Naive thymus-derived CD4-positive, alpha-beta T cell (primary cell): ENCODE measurements at places on chromosomes 3 and 15.

- no peaks in the 10 kb centered on the region for H3K4me1 ChIP-seq
- no peaks in the 10 kb centered on the region for H3K36me3 ChIP-seq
- no peak overlapping the region for H3K27ac ChIP-seq
- no peak overlapping the region for H3K4me3 ChIP-seq
- DNase-seq = no peak
- no peaks in the 10 kb centered on the region for H3K27me3 ChIP-seq
Observed at GRCh38 chr15:60299452-60300047, 98.2 kb downstream of the ANXA2 start.

DNA sequence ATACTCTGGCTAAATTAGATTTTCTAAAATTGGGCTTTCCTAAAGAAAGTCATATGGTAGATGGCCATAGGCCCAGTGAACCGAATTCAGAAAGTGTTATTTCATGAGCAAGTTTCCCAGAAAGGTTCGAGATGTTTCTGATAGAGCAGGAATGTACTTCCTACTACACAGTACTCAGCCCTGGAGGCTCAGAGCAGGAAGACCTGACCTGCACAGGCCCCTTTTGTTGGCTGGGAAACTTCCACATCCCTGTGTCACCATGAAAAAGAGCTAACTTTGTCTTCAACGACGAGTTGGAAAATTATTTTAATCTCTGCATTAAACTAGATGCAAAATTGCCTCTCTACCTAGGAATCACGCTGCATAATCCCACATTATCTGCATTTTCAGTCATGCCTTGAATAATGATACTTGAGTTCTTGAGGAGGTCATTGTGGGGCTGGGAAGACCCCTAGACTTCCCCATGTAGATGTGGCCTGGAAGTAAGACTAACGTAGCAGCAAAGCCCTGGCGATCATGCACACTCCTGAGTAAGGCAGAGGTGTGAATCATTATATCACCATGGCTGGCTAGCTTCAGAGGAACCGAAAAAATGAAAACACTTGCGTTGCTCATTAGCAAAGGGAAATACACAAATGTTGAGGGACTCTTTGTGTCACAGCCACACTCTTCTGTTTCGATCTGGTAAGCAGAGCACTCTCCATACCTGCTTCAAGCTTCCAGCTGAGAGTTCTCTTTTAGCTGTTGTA lies 47.1 kb downstream of the CMTM7 start:
- peaks cover 10% of the 10 kb centered on the region for H3K36me3 ChIP-seq
- peaks cover 42% of the 10 kb centered on the region for H3K4me1 ChIP-seq
- DNase-seq = no peak
- no peak overlapping the region for H3K27ac ChIP-seq

- no peaks in the 10 kb centered on the region for H3K27me3 ChIP-seq
- no peaks in the 10 kb centered on the region for H3K4me1 ChIP-seq
- DNase-seq = no peak
- no peak overlapping the region for H3K27ac ChIP-seq
- H3K36me3 ChIP-seq = no peaks in the 10 kb centered on the region
Observed at GRCh38 chr3:175018946-175019727, 160.0 kb downstream of the NAALADL2 start.

- no peaks in the 10 kb centered on the region for H3K36me3 ChIP-seq
- H3K27me3 ChIP-seq = no peaks in the 10 kb centered on the region
- no peaks in the 10 kb centered on the region for H3K4me1 ChIP-seq
- no peak overlapping the region for H3K27ac ChIP-seq
Observed at GRCh38 chr3:63654931-63655330, 2.5 kb downstream of the SNTN start.

DNA sequence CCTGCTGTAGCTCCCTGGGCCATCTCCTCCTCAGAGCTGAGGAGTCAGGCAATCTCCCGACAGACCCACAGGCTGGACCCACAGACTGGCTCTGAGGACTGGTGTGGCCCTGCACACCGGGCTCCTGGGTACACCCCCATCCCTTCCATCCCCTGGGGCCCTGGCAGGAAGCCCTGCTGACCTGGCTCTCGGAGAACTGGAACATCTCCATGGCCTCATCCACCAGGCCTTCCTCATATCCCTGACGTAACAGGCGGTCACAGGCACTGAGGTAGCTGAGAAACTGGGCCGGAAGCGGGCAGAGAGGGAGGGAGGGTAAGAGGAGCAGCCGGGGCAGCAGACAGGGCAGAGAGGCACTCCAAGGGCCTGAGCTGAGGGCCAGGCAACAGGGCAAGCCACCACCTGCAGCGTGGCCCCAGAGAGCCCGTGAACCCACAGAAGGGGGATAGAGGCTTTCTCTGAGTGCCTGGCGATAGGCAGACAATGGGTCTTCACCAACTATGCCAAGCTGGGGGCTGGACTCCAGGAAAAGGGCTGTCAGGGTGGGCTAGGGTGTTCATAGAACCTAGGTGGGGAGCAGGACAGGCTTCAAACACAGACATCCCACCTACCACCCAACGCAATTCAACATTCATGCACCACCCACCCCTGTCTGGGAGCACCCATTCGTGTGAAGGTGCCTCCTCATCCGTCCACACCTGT lies 17.9 kb downstream of the KBTBD13 start:
- peaks cover 9% of the 10 kb centered on the region for H3K36me3 ChIP-seq
- no peak overlapping the region for H3K4me3 ChIP-seq
- no peak for DNase-seq
- H3K27me3 ChIP-seq = no peaks in the 10 kb centered on the region

DNA sequence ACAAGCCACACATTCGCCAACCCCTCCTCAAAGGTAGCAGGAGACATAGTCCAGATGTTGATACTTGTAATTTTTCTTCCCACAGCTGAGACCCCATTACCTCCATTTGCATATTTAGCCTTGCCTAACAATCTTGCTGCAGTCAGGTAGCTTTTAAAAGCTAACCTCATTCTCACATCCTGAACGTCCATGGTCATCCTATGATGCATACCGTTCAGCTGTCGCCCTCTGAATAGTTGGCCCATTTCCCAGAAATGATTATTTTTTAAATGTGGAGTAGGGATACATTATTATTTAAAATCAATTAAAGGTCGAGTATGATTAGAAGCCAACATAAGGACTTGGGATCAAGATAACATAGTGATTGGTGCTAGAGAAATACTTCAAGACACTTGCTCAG lies 165.0 kb downstream of the MEX3B start:
- no peak overlapping the region for H3K4me3 ChIP-seq
- no peaks in the 10 kb centered on the region for H3K27me3 ChIP-seq
- no peaks in the 10 kb centered on the region for H3K4me1 ChIP-seq
- no peak overlapping the region for H3K27ac ChIP-seq
- H3K36me3 ChIP-seq = no peaks in the 10 kb centered on the region

GRCh38 chr3:53753518-53754183 lies 92.6 kb downstream of the CHDH start:
- no peaks in the 10 kb centered on the region for H3K4me1 ChIP-seq
- H3K27me3 ChIP-seq = no peaks in the 10 kb centered on the region
- no peaks in the 10 kb centered on the region for H3K36me3 ChIP-seq
- DNase-seq = no peak
- H3K27ac ChIP-seq = no peak overlapping the region

DNA sequence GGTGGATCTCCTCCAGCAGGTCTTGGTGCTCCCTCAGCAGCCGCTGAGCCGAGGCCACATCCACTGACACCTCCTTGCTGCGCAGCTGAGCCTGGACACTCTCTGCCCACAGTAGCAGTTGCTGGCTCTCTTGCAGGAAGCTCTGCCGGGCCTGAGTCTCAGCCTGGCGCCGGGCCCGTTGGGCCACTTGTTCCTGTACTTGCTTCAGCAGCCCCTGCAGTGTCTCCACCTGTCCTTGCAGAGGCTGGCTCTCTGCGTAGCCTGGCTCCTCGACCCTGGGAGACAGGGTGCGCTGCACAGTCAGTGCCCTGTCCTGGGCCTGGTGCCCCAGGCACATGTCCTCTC lies 15.5 kb downstream of the SPTBN5 start:
- H3K27ac ChIP-seq = no peak overlapping the region
- DNase-seq = no peak
- no peak overlapping the region for H3K4me3 ChIP-seq
- H3K27me3 ChIP-seq = no peaks in the 10 kb centered on the region
- H3K4me1 ChIP-seq = no peaks in the 10 kb centered on the region

DNA sequence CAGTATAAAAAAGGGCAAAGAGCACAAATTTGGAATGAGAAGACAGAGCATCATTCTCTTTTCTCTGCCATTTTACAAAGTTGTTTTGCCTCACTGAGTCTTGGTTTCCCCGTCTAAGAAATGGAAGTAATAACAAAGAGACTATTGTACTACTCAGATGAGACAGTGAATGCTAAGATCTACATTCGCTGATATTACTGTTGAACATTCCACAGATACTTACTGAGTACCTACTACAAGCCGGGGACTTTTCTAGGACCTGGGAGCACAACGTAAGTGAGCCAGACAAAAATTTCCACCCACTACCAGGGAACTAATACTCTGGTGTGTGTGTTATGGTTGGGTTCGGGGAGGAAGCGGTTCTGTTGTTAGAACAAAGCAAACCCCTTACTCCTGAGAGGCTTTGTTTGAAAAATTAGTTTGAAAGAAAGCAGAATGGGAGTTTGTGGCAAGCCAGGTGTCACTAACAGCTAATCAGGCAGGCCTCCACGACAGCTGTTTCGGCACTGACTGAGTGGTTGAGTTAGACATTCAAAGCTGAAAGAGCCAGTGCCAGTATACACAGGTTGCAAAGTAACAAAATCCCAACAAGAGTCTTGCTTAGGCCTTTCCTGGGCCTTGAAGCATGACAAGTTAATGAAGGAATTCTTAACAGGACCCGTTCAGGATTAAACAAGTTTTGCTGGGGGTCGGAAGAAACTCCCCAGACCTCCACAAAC lies 458.3 kb downstream of the EDEM1 start:
- H3K4me1 ChIP-seq = no peaks in the 10 kb centered on the region
- no peak overlapping the region for H3K27ac ChIP-seq
- no peak overlapping the region for H3K4me3 ChIP-seq
- no peaks in the 10 kb centered on the region for H3K27me3 ChIP-seq
- no peak for DNase-seq
